ENCODE measurements at places on chromosomes 2 and 18. TPM values are rescaled to one million over a fixed set of nuclear protein-coding genes. Genes with fewer than 3 reads are reported as not detected.

The SCYGR2 gene
- not detected for total RNA-seq

- DNase-seq, result no peak
Measured at GRCh38 chr2:168607992-168608391, 151.9 kb downstream of the CERS6 start.

The CHRND gene
- not detected for total RNA-seq

DNA sequence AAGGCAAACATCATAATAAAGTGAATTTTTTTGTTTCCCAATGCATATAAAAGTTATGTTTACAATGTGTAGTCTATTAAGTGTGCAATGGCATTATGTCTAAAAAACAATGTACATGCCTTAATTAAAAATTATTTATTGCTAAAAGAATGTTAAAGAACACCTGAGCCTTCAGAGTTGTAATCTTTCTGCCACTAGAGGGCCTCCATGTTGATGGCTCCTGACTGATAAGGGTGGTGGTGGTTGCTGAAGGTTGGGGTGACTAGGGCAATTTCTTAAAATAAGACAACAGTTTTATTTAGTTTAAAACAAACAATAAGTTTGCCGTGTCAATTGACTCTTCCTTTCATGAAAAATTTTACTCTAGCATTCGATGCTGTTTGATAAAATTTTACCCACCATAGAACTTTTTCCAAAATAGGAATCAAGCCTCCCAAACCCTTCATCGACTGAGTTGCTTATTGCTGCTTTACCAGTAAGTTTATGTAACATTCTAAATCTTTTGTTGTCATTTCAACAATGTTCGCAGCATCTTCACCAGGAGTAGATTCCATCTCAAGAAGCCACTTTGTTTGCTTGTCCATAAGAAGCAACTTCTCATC lies 32.3 kb downstream of the MAP3K2 start:
- DNase-seq, result peak; percentile 54

- DNase-seq, result no peak
Measured at GRCh38 chr2:37059841-37060240, 24.3 kb downstream of the HEATR5B start.

- DNase-seq, result peak; percentile 74
Measured at GRCh38 chr2:48145845-48146452, 239.7 kb upstream of the FBXO11 start.

DNA sequence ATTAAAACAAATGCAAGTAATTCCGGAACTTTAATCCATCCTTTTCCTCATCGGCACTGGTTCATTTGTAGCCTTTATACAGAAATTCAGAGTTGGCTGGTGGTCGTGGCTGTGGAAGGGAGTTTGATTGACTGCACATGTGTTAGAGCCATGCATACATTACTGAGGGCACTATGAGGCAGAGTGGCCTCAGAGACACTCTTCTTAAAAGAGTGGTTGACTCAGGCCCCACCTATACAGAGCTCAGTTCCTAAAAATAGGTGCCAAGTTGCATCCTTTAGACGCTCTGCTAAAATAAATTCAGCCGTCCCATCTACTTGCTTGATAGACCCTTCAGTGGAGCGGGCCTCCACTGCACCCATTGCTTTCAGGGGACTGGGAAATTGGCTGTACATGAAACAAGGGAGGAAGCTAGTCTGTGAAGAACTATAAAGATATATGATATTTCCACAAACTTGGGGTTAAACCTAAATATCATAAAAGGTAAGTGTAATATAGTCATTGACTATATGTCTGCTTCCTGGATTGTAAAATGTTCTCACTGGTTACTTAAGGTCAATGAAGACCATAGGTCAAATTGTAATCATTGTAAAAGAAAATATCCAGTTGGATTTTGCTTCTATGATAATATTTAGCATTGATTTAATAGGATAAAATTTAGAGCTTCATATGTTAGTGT lies 298.9 kb downstream of the XIRP2 start:
- DNase-seq, result no peak

The MROH2A gene
- total RNA-seq, result not detected

GRCh38 chr2:101463911-101464641 lies 10.8 kb downstream of the RFX8 start:
- no peak for DNase-seq

The NCKAP5 gene
- total RNA-seq, result not detected

The CDK15 gene
- total RNA-seq, result not detected

GRCh38 chr2:96642564-96643360 lies at the start of gene FER1L5:
FER1L5 (plus strand) TSS chr2:96642764; CDS start chr2:96642837, 73 bp downstream.
- DNase-seq, result peak; percentile 13

DNA sequence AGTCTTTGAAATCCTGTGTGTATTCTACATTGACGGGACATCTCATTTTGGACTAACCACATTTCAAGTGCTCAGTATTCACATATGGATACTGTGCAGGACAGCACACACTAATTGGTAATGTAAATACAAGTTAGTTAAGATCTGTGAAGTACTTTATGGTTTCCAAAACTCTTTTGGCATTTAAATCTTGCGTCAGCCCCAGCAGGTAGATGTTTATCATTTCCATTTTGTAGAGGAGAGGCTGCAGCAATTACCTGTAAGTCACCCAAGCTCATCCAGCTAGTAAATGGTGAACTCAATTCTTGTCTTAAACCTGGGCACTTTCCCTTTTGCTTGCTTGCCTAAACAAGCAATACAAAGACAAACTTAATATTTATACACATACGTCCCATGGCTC lies 1.6 kb upstream of the NAGK start:
- DNase-seq, result no peak

The ZNG1B gene
- 42.5 TPM for total RNA-seq

- DNase-seq, result no peak
Measured at GRCh38 chr18:42882122-42882521, 233.4 kb downstream of the RIT2 start.
